ENCODE measurements at places on chromosomes 16 and 17. TPM values are rescaled to one million over a fixed set of nuclear protein-coding genes. Genes with fewer than 3 reads are reported as not detected.

Gene STX1B
- total RNA-seq = 3.1 TPM

Gene INCA1
- 0.54 TPM for total RNA-seq

Gene KRTAP1-1
- total RNA-seq = not detected

Gene TCAP
- 3.2 TPM for total RNA-seq

Gene TMEM92
- not detected for total RNA-seq

Gene COQ9
- total RNA-seq = 37.1 TPM

Gene SMIM36
- not detected for total RNA-seq

Gene LGALS9
- 175 TPM for total RNA-seq

Gene AANAT
- not detected for total RNA-seq

Gene KRTAP4-5
- not detected for total RNA-seq

Gene OTOA
- 0.14 TPM for total RNA-seq

Gene TOP2A
- 313 TPM for total RNA-seq

Gene ERAL1
- total RNA-seq = 37.6 TPM

Gene FOXN1
- total RNA-seq = not detected

Gene CPNE7
- total RNA-seq = 4.3 TPM

Gene EME1
- total RNA-seq = 27.3 TPM

Gene CD300E
- total RNA-seq = not detected

Gene CACNG4
- not detected for total RNA-seq

Gene NSF
- 49.8 TPM for total RNA-seq

Gene SEPTIN1
- total RNA-seq = 293 TPM

Gene RNF112
- 1.2 TPM for total RNA-seq

Gene KCNH4
- total RNA-seq = 0.09 TPM

Gene BAHCC1
- 1.0 TPM for total RNA-seq

Gene NHLRC4
- total RNA-seq = 3.0 TPM

Gene TEKT3
- total RNA-seq = not detected

Gene TRAF7
- total RNA-seq = 51.8 TPM

Gene HCFC1R1
- 38.1 TPM for total RNA-seq

Gene PGP
- total RNA-seq = 22.6 TPM

Gene BCAR1
- not detected for total RNA-seq

Gene MT1M
- total RNA-seq = not detected

Gene KIF18B
- total RNA-seq = 70.5 TPM

Gene AMDHD2
- total RNA-seq = 74.0 TPM

Gene RAC3
- 7.6 TPM for total RNA-seq

Gene DCAKD
- 35.5 TPM for total RNA-seq
